ENCODE measurements at places on chromosomes 2 and 18.

DNA sequence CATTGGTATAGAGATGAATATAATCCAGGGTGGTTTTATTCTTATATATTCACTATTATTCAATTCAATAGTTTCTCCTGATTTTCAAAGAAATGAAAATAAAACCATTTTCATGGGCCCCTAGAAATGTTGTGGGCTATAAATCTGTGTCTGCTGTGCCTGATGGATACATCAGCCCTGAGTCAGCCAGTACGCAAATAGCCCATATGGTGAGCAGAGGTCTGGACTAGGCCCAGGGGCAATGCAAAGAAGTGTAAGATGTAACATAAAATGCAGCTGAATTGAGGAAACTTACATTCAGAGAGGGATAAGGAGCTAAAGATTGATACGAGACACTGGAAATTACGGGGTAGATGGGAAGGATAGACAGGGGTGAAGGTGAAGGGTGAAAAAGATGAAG is 122.5 kb downstream of the MAIP1 start:
- DNase-seq: no peak

DNA sequence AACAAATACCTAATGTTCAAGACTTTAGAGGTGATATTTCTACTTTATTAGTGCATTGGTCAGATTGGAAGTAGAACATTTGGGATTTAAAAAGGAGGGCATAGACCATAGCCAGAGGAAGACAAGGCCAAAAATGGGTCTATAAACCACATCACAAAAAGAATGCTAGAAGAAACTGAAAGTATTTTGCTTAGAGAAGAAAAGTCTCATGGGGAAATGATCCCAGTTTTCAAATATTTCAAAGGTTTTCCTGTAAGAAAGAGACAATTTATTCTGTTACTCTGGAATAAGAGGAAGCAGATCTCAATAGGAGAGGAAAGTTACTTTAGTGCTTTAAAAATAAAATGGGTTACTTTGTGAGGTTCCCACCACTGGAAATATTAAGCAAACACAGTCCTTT is 341.4 kb downstream of the TNS1 start:
- DNase-seq: no peak

DNA sequence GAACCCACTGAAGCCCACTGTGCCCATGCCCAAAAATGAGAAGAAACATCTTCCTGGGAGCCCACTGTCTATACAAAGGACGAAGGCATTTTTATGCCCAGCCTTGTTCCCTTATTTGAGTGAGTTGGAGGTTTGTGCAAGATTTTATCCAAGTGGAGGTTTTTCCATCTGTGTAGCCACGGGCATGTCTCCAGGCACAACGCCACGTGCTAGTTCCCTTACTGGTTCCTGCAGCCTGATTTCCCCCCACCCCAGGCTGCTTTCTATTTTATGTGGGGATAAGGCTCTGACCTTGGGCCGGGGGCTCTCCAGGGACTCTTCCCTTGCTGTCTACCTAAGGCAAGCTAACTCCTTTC is 22.2 kb upstream of the TXNL4A start:
- no peak for DNase-seq

- DNase-seq: peak; percentile 89
Measured at GRCh38 chr2:197286805-197287595, 23.6 kb downstream of the ANKRD44 start.

- DNase-seq: no peak
Measured at GRCh38 chr2:11330457-11331142, 13.8 kb downstream of the ROCK2 start.

GRCh38 chr18:79664525-79665125 is 15.0 kb upstream of the CTDP1 start:
- DNase-seq: no peak

DNA sequence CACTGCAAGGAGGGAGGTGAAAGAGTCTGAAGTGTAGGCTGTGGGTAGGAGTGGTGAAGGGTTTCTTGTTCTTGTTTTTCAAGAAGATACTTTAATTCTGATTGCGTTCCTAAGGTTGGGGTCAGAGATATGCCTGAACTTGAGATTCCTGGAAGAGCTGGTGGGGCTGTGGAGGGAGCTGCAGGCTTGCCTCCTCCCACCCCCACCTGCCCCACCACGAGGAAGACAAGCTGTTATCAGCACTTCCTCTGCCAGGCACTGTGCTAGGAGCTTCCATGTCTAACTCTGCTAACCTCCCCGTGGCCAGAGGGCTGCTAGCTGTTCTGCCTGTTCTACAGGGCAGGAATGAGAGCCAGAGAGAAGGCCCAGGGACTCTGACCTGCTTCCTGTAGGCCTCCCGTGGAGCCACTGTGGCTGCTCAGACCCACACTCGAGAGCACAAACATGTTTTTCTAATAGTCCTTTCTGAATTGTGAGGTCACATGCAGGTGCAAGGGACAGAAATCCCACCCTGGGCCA is 13.7 kb downstream of the ANKRD23 start:
- DNase-seq: no peak

DNA sequence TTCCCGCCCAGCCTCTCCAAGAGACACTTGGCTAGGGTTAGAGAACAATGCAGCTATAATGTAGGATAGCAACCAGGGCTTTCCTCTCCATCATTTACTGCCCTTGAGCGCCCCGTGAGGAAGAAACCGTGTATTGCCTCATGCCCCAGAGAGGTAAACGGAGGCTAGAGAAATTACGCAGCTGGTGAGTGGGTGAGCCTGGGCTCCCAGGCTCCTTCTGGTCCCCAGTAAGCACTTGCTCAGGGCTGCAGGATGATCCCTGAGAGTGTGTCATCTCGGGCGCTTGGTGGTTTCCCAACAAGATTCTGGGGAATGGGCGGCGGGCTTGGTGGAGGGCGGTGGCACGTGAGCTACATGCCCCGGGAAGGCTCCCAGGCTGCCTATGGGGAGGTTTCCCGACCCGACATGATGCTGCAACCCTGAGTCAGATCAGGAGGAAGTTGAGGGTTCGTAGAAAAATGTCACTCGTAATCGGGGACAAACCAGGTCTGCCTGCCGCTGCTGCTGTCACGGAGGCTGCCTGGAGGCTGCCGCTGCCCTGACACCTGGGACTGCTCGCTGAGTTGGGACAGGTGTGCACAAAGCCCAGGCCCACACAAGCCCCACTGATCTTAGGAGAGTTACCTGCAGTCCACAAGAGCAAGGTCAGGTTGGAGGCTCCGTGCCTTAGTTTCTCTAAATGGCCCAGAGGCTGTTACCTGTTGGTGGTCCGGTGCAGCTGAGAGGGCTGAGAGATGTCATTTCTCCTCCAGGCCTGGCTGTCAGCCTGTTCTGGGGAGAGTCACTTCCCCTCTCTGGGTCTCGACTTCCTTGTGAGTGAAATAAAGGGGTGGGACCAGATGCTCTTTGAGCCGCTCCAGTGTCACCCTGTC is at the start of gene GPR55:
TSS of gene GPR55 (minus strand) at position 773 of the 872 bp plus-strand sequence. CDS start 14,280 bp downstream, outside the sequence.
- DNase-seq: peak; percentile 91

DNA sequence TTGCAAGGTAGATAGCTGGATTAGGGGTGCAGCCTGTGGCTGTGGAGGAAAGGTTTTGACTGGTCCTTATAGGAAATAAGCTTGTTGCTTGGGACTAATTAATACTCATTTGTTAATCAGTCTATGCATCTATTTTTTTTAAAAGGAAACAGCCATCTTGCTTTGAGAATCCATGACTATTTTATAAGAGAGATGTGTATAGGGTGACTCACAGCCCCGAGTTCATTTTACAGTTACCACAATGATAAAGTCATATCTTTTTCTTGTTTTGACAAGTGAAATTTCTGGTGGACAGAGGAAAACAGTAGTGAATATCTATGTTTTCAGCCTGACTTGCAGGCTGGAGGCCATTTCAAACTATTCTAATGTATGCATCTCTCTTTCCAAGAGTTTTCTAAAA is 193.5 kb upstream of the CCDC68 start:
- DNase-seq: no peak

DNA sequence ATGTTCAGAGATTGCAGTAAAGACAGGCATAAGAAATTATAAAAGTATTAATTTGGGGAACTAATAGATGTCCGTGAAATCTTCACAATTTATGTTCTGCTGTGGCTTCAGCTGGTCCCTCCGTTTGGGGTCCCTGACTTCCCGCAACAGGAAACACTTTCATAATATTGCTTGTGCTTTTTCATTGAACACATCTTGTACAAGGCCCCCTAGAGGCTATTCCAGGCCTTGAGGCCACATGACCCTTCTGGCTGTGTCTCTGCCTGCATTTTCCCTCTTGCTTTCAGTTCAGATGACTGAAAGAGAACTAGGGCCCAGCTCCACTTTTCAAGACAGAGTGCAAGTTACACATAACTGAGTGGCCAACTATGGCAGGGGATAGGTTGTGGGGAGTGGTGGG is 164.1 kb downstream of the TMEM247 start:
- peak; percentile 24 for DNase-seq

GRCh38 chr2:216583147-216583546 is 50.1 kb upstream of the IGFBP2 start:
- no peak for DNase-seq

DNA sequence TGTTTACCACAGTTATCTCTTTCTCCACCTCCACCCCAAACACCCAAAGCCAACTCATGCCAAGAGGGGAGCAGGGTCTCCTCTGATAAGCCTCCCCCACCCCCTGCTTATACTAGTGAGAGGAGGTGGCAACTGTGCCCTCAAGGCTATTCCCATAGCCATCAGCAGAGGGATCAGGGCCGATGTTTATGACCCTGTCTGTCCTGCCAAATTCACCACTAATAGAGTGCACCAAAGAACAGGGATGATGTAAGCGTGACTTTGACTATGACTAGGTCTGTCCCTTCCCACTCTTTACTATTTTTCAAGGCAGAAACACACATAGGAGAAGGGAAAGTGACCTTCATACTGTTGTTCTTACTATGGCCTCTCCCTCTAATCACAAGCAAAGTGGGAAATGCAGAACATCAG is 74.6 kb downstream of the CLHC1 start:
- peak; percentile 39 for DNase-seq

- DNase-seq: no peak
Measured at GRCh38 chr2:446963-447530, 159.2 kb upstream of the ALKAL2 start.

DNA sequence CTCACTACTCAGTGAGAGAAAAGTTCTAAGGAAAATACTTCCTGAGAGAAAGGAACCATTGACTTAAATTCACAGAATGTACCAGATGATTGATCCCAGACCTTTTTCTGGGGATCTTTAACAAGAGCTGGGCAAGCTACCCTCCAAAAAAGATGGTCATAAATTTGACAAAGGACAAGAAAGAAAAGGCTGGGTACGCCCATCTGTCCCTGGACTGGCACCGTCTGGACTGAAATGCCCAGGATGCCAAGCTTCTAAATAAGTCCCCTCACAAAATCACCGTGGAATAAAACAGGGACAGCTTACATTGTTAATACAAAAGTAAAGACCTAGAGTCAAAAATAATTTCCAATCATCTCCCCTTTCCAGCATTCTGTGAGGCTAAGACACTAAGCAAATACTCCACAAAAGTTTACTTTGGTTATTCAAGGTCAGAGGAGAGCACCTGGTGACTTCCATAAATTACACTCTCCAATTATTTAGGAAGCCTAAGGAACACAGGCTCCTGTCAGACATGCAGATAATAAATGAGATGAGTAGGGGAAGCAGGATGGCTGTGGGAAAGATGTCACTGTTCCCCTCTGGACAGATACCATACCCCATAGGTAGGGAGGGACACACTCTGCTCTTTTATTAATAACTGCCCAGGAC is 69.9 kb downstream of the UXS1 start:
- DNase-seq: no peak

GRCh38 chr2:28628987-28629386 is 122.6 kb upstream of the PPP1CB start:
- DNase-seq: no peak

GRCh38 chr2:46770622-46771021 is 145.0 kb downstream of the MCFD2 start:
- no peak for DNase-seq

DNA sequence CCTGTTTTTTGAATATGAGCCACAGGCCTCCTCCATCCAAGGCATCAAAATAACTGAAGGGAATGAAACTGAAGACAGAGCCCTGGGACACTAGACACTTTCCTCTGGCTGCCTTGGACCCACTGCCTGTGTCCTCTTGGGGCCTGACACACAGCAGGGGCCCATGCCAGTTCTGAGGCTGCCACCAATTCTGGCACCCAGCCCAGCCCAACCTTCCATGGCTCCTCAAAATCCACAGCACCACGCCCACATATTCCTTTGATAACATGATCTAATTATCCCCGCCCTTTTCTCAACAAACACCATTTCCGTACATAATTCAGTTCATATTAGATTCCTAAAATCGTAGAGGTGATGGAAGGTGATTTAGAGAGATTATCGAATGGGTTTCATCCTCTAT is 64.2 kb downstream of the EMX1 start:
- no peak for DNase-seq

GRCh38 chr2:241659150-241659739 is 21.8 kb downstream of the ATG4B start:
- peak; percentile 50 for DNase-seq

DNA sequence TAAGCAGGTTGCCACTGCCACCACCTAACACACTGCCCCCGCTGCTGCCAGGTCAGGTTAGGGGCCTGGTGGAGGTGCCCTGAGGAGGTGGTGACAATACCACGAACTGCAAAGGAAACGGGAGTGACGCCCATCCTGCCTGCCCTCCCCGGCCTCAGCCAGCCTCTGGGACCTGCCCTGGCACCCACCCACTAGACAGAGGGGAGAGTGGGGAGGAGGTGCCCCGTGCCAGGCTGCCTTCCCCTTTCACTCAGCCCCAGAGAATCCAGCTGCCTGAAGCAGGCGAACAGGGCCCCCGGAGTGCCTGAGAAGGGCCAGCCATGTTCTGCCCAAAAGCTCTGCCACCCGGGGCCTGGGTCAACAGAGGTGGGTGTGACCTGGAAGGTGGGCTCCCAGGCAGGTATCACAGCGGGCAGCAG is 44.5 kb upstream of the FOSL2 start:
- peak; percentile 67 for DNase-seq

DNA sequence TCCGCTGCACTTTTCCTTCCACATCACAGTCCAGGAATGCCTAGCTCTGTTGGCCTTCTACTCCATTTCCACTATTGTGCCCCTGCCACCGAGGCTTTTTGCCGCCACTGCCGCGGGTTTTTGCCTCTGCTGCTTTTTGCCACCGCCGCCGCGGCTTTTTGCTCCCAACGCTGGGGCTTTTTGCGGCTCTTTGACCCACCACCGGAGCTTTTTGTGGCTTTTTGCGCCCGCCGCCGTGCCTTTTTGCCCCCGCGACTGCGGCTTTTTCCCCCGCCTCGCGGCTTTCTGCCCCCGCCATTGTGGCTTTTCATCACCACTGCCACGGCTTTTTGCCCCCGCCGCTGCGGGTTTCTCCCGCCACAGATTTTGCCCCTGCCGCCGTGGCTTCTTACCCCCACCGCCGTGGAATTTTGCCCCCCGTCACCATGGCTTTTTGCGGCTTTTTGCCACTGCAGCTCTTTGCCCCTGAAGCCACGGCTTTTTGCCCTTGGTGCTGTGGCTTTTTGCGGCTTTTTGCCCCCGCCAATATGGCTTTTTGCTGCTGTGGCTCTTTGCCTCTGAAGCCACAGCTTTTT is 2798.7 kb upstream of the TEKT4 start:
- no peak for DNase-seq

DNA sequence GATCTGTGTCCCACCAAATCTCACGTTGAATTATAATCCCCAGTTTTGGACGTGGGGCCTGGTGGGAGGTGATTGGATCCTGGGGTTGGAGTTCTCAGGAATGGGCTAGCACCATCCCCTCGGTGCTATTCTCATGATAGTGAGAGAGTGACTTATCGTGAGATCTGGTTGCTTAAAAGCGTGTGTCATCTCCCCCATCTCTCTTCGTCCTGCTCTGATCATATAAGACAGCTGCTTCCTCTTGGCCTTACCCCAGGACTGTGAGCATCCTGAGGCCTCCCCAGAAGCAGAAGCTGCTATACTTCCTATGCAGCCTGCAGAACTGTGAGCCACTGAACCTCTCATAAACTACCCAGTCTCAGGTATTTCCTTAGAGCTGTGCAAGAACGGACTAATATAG is 163.7 kb upstream of the NDUFV2 start:
- no peak for DNase-seq

- no peak for DNase-seq
Measured at GRCh38 chr2:49241991-49242390, 87.7 kb upstream of the FSHR start.
